ENCODE measurements at places on chromosomes 13 and 19.

- DNase-seq, result no peak
These were observed 10.7 kb upstream of the ZC3H13 start for GRCh38 chr13:46063292-46063691.

- DNase-seq, result no peak
These were observed 77.9 kb downstream of the TRPC4 start for GRCh38 chr13:37791699-37792098.

GRCh38 chr13:82344867-82345266 lies 1537.4 kb downstream of the SLITRK1 start:
- DNase-seq, result no peak

DNA sequence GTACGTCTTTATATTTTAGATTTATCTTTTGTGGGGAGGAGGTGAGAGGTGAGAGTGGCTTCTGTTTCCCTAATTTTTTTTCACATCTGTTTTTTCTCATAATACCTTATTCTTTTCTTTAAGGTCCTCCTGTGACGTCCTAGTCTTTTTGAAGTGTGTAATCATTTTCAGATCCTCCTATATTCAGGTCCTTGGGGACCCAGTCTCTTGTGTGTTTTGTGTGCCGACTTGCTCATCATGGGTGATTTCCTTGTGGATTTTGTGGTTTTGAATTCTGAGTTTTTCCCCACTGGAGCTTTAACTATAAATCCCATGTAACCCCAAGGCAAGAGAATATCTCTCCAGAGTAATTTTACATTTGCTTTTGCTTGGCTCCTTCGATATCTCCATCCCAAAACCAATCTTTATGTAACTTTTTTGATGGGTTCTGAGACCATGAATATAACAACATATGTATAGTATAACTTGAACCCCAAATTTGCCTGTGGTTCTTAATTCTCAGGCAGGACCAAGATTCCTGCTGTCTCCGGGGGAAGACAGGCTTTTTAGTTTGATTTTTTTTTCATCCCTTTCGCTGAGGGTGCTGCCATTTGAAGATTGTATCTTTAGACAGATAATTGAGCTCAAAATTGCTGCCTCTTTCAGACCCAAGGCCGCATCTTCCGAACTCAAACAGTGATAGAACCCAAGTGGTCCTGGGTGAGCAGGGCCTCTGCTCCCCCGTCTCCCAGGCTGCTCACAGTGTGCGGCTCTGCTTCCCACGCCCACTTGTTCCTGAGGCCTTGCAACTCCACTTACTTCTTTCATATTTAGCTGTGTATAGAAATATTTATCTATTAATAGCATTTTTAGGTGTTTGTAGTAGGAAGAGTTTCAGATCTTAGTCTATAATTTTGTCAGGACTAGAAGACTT lies 59.1 kb upstream of the GPR183 start:
- no peak for DNase-seq

GRCh38 chr13:69178000-69178399 lies 929.6 kb upstream of the ATXN8OS start:
- DNase-seq, result no peak

DNA sequence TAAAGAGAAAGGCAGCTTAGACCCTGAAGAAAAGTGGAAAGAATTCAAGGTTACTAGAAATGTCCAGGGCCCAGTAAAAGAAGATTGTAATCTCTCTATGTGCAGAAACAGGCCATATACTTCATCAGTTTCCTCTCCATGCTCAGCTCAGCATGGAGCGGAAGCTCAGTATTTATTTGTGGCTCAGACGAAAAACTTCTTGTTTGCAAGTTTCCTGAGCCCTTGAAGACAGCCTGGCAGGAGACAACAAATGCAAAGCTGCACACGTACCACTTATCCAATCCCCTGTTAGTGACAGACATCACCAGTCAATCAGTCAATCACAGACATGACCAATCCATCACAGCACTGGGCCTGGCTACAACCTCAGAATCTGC lies 8.1 kb upstream of the KLF2 start:
- no peak for DNase-seq

- peak; percentile 0 for DNase-seq
These were observed 542.1 kb downstream of the SLITRK1 start for GRCh38 chr13:83340170-83340569.

GRCh38 chr19:7288977-7289376 lies 5.2 kb downstream of the INSR start:
- DNase-seq, result no peak

DNA sequence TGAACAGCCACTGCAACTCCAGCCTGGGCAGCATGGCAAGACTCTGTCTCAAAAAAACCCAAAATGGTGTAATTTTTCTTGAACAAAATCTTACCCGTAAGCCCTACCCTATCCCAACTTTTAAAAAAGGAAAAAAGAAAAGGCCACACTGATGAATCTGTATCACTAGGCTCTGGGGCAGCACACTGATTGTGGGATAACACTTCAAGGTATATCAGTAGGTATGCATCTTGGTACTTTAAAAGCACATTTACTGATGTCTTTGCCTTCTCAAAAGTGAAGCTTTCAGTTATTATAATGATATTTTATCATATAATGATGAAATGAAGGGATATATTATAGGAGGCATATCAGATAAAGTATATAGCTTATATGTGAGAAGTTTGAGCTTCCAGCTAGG lies 24.3 kb downstream of the ZNF112 start:
- DNase-seq, result no peak

- DNase-seq, result peak; percentile 85
These were observed 9.1 kb downstream of the SLITRK5 start for GRCh38 chr13:87680298-87680697.

DNA sequence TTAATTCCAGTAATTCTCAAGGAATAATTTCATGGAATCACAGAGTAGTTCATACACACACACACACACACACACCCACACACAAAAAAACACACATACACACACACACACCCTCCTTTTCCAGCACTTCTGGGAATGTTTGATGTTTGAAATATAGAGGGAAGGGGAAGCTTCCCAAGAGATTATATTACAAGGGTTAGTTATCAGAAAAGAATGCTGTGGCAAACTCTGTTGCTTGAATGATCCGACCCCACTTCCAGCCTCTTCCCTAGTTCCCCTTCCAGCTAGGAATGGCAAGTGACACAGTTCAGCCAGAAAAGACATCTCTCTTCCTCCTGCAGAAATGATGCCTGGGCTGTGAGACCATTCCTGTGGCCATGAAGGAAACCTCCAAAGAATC lies 49.9 kb downstream of the KCTD12 start:
- DNase-seq, result no peak

GRCh38 chr13:107459430-107459829 lies 755.9 kb downstream of the LIG4 start:
- no peak for DNase-seq

DNA sequence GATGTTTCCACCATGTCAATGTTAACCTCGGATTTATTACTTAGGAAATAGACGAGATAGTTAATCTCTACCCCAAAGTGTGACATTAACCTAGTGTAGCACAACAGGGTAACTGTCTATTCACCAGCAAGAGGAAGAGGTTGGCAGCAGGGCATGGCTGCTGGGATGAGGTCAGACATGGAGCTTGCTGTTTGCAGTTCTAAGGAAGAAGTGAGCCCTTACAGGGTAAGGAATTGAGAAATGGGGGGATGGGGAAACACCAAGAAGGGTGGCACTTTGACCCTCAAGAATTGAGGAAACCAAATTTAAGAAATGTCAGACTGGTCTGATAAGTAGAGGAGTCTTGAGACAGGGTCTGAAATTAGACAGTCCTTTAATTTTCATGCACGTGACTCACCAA lies 62.4 kb downstream of the MBD3L2B start:
- no peak for DNase-seq

DNA sequence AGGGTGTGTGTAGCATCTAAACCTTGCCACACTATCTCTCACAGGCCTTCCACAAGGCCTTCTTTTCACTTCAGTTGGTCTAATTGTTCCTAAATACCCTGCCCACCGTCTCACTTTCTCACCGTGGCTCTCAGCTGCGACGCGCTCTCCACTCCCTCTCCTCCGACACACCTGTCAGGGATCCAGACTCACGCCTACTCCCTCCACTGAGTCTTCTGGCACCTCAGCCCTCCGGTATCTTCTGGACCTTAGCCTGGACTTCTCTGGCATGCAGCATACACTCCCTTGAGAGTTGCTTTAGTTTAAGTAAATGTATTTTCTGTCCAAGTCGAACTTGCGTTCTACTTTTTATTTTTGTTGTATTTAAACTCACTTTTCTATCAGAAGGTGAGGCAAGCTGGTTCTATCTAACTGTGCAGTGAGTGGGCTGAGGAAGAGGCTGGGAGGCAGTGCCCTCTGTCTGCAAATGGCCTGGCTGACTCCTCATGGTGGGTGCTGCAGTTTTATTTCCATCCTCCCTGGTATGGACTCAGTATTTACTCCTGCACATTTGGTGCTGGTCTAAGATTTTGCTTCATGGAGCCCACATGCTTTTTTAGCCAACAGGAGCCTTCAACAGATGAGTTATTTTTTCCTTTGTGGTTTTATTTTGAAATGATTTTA lies 28.5 kb upstream of the ARGLU1 start:
- no peak for DNase-seq

- DNase-seq, result no peak
These were observed 7.5 kb downstream of the SUGP2 start for GRCh38 chr19:19025861-19026260.

GRCh38 chr19:35830986-35831385 lies 18.3 kb upstream of the PRODH2 start:
- no peak for DNase-seq
